ENCODE measurements at places on chromosomes 6 and 20. TPM values are rescaled to one million over a fixed set of nuclear protein-coding genes. Genes with fewer than 3 reads are reported as not detected.

GRCh38 chr20:35121186-35121585, 25.9 kb downstream of the EDEM2 start:
- DNase-seq, result no peak

GRCh38 chr6:132961122-132961521, 146.8 kb downstream of the RPS12 start:
- DNase-seq, result peak; percentile 88

The TGIF2 gene
- total RNA-seq, result 3.8 TPM

The HAO1 gene
- not detected for total RNA-seq

- no peak for DNase-seq
Observed at GRCh38 chr6:11460001-11460668, 77.4 kb upstream of the TMEM170B start.

The C6orf163 gene
- total RNA-seq, result 1.8 TPM

- no peak for DNase-seq
Observed at GRCh38 chr20:51036226-51036625, 13.3 kb upstream of the KCNG1 start.
